ENCODE measurements at places on chromosomes 11 and 22. TPM values are rescaled to one million over a fixed set of nuclear protein-coding genes. Genes with fewer than 3 reads are reported as not detected.

The CCDC87 gene
- 0.59 TPM for total RNA-seq

The CCDC90B gene
- 88.3 TPM for total RNA-seq

The CSNK2A3 gene
- total RNA-seq, result 2.7 TPM

The HTR3B gene
- not detected for total RNA-seq

The IGLL1 gene
- total RNA-seq, result 0.28 TPM

The SLC22A25 gene
- not detected for total RNA-seq

The SERPIND1 gene
- 201 TPM for total RNA-seq

The DLG2 gene
- total RNA-seq, result 111 TPM

The ACR gene
- total RNA-seq, result 0.17 TPM

The TLCD5 gene
- total RNA-seq, result 16.1 TPM

The CARD16 gene
- 5.4 TPM for total RNA-seq

The ACTN3 gene
- 0.10 TPM for total RNA-seq

The DENND6B gene
- total RNA-seq, result 12.7 TPM
